T follicular helper cell (primary cell): ENCODE measurements at places on chromosomes 7 and 10.

- no peak for DNase-seq
Measured at GRCh38 chr10:78035025-78035424, 1.4 kb downstream of the RPS24 start.

GRCh38 chr10:64215088-64215487 is 693.9 kb downstream of the REEP3 start:
- DNase-seq, result no peak

DNA sequence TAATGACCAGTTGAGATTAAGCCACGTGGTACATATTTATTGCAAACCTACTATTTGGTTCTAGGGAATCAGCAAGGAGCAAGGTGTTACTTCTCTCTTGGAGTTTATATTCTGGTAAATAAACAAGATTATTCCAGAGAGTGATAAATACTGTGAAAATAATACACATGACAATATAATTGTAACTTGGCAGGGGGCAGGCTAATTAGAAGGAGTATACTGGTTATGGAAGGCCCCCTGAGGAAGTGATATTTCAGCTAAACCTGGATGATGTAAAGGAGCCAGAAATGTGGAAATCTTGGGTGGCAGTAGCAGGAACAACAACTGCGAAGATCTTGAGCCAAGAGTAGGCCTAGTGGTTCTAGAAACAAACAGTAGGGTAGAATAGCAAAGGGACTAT is 111.8 kb downstream of the SDK1 start:
- no peak for DNase-seq

- DNase-seq, result no peak
Measured at GRCh38 chr10:90674461-90674860, 183.4 kb downstream of the HTR7 start.
